ENCODE measurements at places on chromosomes 1 and 21.

DNA sequence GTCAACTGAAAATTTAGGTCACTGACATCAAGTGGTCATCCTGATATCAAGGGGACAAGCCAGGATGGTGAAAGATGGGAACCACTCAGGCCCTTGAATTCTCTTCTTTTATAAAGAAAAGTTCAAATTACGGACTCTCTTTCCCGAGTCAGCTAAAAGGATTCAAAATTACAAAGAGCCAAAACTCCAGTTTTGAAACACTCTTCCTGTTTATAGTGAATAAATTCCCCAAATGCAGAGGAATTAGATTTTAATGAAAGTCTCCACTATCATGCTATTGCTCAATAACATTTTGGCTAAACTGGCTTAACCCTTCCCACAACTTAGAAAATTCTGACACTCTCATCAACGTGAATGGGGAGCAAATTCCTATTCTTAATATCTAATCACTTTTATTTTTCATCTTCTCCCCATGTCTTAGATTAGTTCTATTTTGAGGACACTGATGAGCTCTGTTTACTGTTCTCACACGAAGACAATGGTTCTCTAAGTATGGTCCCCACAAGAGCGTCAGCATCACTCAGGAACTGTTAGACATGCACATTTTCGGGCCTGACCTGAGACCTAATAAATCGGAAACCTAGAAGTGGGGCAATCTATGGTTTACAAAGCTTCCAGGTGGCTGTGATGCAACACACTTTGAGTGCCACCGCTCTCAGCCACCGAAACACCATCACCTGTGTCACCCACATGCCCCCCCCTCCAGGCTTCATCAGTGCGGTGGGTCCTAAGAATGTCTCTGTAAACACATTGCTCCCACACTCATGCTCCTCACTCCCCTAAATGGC, 64.4 kb upstream of the TIAM1 start:
- DNase-seq: no peak

DNA sequence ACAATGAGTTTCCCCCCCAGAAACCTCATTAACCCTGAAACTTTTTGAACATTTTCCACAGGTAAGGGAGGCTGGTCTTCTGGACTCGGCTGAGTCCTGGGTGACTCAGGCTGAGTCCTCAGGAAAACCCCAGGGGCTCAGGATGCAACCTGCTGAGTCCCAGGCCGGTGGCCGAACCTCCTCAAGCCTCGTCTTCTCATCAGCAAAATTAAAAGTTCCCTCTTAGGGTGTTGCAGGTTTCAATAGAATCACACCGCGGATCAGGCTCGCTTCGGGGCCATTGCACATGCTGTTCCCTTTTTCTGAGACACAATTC, 35.0 kb upstream of the GRHL3 start:
- DNase-seq: no peak

DNA sequence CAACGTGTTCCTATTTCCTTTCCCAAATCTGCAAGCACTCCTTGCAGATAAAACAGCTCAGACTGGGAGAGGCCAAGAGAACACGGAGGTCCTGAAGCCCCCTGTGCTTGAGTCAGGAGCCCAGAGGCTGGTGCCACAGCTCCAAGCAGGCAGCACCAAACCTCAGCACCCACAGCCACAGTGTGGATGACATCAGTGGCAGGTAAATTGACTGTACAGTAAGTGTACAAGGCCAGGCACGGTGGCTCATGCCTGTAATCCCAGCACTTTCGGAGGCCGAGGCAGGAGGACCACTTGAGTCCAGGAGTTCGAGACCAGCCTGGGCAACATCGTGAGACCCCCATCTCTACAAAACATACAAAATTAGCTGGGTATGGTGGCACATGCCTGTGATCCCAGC, 1.9 kb upstream of the COL6A1 start:
- DNase-seq: no peak

- no peak for DNase-seq
Observed at GRCh38 chr1:229892515-229893117, 174.4 kb upstream of the GALNT2 start.

DNA sequence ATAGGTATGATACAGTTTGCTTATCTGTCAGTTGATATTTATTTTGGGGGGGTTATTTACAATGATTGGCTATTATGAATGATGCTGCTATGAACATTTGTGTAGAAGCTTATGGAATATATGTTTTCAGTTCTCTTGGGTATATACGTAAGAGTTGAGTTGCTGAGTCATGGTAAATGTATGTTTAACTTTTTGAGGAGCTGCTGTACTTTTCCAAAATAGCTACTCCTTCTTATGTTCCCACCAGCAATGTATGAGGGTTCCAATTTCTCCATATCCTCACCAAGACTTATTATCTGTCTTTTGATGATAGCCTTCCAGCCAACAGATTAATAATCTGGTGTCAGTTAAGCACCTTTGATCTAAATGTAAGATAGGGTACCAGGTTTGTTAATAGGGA, 11.9 kb downstream of the SOAT1 start:
- DNase-seq: no peak

GRCh38 chr1:31383967-31384366, 11.1 kb upstream of the FABP3 start:
- DNase-seq: no peak

Measured in T-cell (primary cell).